HT-29 (cell line): ENCODE measurements at places on chromosomes 1 and 21. TPM values are rescaled to one million over a fixed set of nuclear protein-coding genes. Genes with fewer than 3 reads are reported as not detected.

Gene ITPKB
- total RNA-seq = 2.9 and 3.7 TPM in 2 replicates

Gene PIK3C2B
- total RNA-seq = 55.3 and 55.4 TPM in 2 replicates

Gene CLIC4
- 22.5 and 22.6 TPM in 2 replicates for total RNA-seq

Gene TESK2
- total RNA-seq = 2.0 and 2.9 TPM in 2 replicates

Gene NBPF3
- total RNA-seq = 6.4 and 7.6 TPM in 2 replicates

Gene NFIA
- 12.3 and 15.9 TPM in 2 replicates for total RNA-seq

Gene DSCAM
- not detected in 2 replicates for total RNA-seq

Gene NBPF4
- total RNA-seq = not detected in 2 replicates

Gene TARBP1
- 23.6 and 25.8 TPM in 2 replicates for total RNA-seq

Gene GBP5
- 0.03 TPM in 1 of 2 replicates, not detected in the other for total RNA-seq

Gene PDPN
- not detected in 2 replicates for total RNA-seq

Gene FCRL6
- not detected in 2 replicates for total RNA-seq

Gene BTF3L4
- 19.0 and 22.6 TPM in 2 replicates for total RNA-seq

Gene SYT14
- not detected in 2 replicates for total RNA-seq

Gene CLDN8
- not detected in 2 replicates for total RNA-seq

Gene KCNA2
- not detected in 2 replicates for total RNA-seq

Gene TSACC
- 0.15 and 0.37 TPM in 2 replicates for total RNA-seq

Gene CELA3B
- 0.81 TPM in 1 of 2 replicates, not detected in the other for total RNA-seq

Gene ABCA4
- 0.29 TPM in 1 of 2 replicates, not detected in the other for total RNA-seq

Gene C1orf232
- total RNA-seq = not detected in 2 replicates

Gene NAV1
- 0.51 and 0.99 TPM in 2 replicates for total RNA-seq

Gene LCA5L
- total RNA-seq = 0.81 TPM in 1 of 2 replicates, not detected in the other

Gene LELP1
- not detected in 2 replicates for total RNA-seq

Gene EDARADD
- not detected in 2 replicates for total RNA-seq

Gene CFHR2
- total RNA-seq = not detected in 2 replicates

Gene AGTRAP
- 52.8 and 54.7 TPM in 2 replicates for total RNA-seq

Gene PTPRU
- 0.03 TPM in 2 replicates for total RNA-seq

Gene KRTAP10-12
- total RNA-seq = not detected in 2 replicates

Gene WLS
- total RNA-seq = 29.0 and 30.8 TPM in 2 replicates

Gene DYRK3
- total RNA-seq = 0.31 and 0.36 TPM in 2 replicates

Gene IGSF9
- total RNA-seq = 5.9 and 6.5 TPM in 2 replicates

Gene SLC35F3
- not detected in 2 replicates for total RNA-seq

Gene MX1
- 18.0 and 30.6 TPM in 2 replicates for total RNA-seq

Gene POU3F1
- 0.94 and 1.1 TPM in 2 replicates for total RNA-seq

Gene HES2
- total RNA-seq = 0.16 TPM in 1 of 2 replicates, not detected in the other

Gene GBP3
- total RNA-seq = 8.6 and 9.2 TPM in 2 replicates

Gene CASZ1
- total RNA-seq = 28.6 and 39.0 TPM in 2 replicates

Gene NBPF1
- 5.1 and 6.2 TPM in 2 replicates for total RNA-seq

Gene C4BPB
- 8.4 and 13.7 TPM in 2 replicates for total RNA-seq

Gene SH3BP5L
- total RNA-seq = 23.4 and 23.5 TPM in 2 replicates

Gene CR1L
- not detected in 2 replicates for total RNA-seq
